EL (cell line): ENCODE measurements at places on chromosomes 3 and 15.
A peak's percentile ranks its signal among the peaks of the same experiment; 100 is the strongest.

DNA sequence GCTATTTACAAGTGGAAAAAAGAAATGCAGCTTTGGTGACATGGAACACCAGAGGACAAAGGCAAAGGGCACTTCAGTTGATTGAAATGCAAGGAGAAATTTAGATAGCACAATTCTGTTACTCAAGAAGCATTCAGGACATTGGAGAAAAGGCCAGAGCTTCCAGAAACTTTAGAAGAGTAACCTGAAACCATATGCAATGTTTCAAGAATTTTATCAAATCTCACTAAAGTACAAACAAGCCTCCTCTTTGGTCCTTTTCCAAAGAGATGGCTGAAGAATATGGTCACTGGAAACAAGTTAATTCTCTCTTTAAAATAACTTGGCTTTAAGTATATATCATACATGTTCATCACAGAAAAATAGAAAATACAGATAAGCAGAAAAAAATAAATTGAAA, 14.6 kb upstream of the LMOD3 start:
- DNase-seq, result no peak

GRCh38 chr3:3081381-3082233, 28.6 kb downstream of the IL5RA start:
- no peak for DNase-seq

- no peak for DNase-seq
Observed at GRCh38 chr15:31803388-31803884, 226.9 kb upstream of the CHRNA7 start.

GRCh38 chr3:3538451-3538850, 260.8 kb upstream of the LRRN1 start:
- no peak for DNase-seq

- peak; percentile 55 for DNase-seq
Observed at GRCh38 chr3:11774296-11774877, 72.3 kb downstream of the TAMM41 start.

- no peak for DNase-seq
Observed at GRCh38 chr3:71194785-71195184, 388.7 kb downstream of the FOXP1 start.

- peak; percentile 52 for DNase-seq
Observed at GRCh38 chr3:160180581-160181216, 44.5 kb upstream of the C3orf80 start.

- no peak for DNase-seq
Observed at GRCh38 chr3:52068730-52069129, 12.4 kb upstream of the DUSP7 start.
